AG08396 (cell line): ENCODE measurements at places on chromosomes 5 and 9.

DNA sequence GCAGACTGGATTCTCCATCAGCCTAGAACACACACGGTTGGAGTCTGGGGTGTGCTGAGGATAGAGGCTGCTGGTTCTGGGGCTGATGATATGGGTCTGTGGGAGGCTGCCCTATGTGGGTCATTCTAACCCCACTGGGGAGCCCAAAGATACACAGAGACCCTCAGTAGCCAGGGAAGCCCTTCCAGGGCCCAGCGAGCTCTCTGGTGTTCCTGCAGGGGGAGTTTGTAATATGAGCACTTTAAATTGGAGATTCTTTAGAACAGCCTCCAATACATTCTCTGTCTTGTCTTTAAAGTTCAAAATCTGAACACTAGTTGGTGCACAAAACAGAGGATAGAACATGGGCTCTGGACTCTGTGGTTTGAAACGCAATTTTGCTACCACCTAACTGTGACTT is 2.4 kb downstream of the ACTL7A start:
- DNase-seq = no peak

GRCh38 chr9:34027845-34028574 is 20.7 kb downstream of the UBAP2 start:
- no peak for DNase-seq

DNA sequence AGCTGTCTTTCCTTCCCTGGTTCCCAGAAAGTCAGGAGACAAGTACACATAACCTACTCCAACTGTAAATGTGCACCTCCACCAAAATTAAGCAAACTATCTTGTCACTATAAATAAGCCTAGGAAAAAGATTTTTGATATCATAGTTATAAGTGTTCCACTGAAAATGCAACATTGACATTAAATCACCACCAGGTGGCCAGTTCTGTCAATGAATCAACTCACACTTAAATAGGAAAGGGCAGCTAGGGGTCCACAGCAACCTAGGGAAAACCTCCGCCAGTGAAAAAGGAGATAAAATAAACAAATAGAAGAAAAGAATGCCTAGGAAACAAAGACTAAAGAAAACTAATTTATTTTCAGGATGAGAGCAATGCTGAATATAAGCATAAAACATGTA is 243.0 kb upstream of the PTPRD start:
- DNase-seq = no peak

DNA sequence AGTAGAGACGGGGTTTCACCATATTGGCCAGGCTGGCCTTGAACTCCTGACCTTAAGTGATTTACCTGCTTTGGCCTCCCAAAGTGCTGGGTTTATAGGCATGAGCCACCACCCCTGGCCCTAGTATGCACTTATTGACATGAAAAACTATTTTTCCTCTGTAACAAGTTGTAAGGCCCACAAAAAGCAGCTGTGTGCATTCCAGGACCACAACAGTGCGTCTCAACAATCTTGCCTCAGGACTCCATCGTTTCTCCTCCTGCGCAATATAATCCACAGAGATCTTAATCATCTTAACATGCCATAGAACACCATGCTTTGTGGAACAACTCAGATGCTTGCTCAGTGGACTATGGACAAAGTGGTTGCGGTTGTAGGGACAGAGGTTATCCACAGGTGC is 10.2 kb downstream of the OR2V1 start:
- DNase-seq = no peak

DNA sequence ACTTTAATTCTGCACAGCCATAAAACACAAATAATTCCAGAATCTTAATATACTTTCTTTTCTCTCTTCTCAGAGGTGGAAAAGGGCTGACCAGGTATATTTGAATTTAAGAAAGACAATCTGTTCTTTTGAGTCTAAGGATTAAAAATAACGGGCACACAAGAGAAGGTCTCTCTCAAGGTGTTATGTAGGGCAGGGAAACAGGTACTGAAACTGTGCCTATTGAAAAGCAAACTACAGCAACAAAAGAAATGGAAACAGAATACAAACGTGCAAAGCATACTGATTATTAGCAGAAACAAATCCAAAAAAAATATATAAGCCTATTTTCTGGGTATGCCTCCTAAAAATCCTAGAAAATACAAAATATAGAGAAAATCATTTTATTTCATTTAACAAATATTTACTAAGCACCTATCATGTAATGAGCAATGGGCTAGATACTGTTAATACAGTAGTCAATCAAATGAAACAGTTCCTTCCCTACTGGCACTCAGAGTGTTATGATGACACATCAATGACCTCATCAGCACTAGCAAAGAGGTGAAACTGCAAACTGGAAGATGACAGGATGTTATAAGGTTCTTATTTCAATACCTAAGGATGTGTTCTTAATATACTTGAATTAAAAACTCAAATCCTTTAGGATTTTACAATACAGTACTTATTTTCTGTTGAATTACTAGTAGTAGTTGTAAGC is 87.7 kb downstream of the AUH start:
- peak; percentile 13 for DNase-seq

DNA sequence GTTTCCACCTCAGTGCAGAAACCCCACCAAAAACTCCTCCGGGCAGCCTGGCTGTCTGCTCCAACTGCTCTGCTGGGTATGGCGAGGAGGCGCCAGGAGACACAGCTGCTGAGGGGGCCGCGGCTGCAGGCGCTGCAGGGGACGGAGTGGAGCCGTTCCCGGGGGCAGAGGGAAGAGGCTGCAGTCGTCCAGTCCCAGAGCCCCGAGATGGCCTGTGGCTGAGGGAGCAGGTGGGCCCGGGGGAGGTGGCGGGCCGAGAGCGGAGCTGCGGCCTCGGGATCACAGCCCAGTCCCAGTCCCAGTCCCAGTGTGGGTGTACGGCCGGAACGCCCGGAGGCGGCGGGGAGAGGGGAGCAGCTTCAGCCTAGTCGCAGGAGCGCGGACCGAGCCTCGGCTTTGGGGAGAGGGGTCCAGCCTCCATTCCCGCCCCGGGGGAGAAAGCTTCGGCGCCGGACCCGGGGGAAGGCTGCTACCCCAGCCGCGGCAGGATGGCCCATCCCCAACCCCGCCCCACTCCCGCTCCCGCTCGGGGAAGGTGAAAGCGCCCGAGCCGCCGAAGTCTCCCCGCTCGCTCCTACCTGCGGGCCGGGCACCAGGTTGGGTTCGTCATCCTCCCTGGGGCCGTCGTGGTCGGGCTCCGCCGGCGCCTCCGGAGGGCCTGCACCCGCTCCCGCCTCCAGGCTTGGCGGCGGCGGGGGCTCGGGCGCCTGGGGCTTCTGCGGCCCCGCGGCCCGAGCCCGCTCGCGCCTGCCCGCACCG is 513 bp downstream of the FAM193B start:
- peak; percentile 71 for DNase-seq

DNA sequence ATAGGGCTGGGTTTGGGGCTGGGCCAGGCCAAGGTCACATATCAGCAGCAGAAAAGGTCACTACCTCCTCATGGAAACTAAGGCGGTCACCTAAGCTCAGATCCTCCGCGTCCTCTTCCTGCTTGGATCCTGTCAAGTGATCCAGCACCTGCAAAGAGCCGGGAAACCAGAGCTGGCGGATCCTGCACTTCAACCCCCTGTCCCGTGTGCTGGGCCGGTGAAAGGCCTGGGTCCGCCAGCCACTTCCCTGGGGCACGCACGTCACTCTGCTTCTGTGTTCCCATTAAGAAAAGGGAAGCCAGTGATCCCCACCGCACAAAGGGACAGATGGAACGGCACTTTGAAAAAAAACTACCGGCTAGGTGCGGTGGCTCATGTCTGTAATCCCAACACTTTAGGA is 61.3 kb upstream of the STXBP1 start:
- no peak for DNase-seq

GRCh38 chr5:163463063-163463435 is 2.6 kb downstream of the HMMR start:
- DNase-seq = no peak

- no peak for DNase-seq
Measured at GRCh38 chr5:124643336-124643735, 103.1 kb downstream of the ZNF608 start.

GRCh38 chr5:57745700-57746651 is 263.4 kb upstream of the ACTBL2 start:
- DNase-seq = no peak

DNA sequence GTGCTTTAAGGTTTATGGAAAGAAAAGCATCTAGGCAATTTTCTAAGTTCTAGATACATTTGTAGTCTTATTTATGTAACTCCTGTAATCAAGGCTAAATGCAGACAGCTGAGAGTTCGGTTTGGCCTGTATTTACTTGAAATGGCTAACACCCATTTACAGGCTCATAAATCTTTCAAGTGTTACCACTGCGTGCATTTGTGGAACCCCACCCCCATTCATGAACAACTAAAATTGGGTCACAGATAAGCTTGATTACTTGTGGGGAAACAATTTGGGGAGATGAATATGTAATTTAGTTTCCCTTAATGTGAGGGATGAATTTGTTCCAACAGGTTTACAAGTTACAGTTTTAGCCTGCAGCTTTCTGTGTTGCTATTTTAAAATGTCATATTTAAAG is 360.6 kb downstream of the ARRDC3 start:
- no peak for DNase-seq

GRCh38 chr9:76359365-76359764 is 34.9 kb downstream of the RFK start:
- DNase-seq = no peak

DNA sequence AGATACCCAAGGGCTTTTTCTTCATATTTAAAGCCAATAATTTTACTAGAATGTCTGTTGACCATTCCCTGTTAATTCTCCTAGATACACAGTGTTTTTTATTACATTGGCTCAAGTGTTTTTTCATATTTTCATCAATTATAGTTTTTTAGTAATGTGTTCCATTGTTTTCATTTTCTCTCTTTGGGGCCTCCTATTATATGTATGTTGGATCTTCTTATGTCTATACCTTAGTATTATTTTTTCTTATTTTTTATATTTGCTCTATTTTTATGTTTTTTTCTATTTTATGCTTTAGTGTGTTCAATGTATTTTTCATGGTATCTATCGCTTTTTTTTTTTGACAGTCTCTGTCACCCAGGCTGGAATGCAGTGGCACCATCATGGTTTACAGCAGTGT is 7.5 kb downstream of the KIAA1958 start:
- no peak for DNase-seq

GRCh38 chr5:124467745-124468144 is 278.7 kb downstream of the ZNF608 start:
- DNase-seq = no peak

GRCh38 chr9:134435550-134436378 is 109.5 kb downstream of the RXRA start:
- no peak for DNase-seq

- no peak for DNase-seq
Measured at GRCh38 chr5:179427676-179428056, 82.4 kb upstream of the ADAMTS2 start.

- no peak for DNase-seq
Measured at GRCh38 chr9:20604562-20604961, 17.7 kb downstream of the MLLT3 start.

DNA sequence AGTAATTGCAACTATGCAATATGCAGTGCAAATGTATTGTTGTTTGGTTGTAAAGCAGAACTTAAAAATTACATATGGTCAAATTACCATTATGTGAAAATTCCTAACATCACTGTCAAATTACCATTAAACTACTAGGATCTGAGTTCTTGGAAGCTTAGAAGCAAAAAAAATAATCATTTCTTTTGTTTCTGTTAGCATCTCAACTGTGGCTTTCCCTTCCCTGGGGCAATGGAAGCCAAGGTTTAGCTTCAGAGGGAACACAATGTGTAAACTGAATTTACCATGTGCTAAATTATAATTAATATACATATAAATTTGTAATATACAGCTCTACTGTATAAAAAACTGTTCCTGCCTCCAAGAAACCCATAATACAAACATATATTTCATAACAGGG is 159.4 kb downstream of the GNAQ start:
- DNase-seq = no peak

DNA sequence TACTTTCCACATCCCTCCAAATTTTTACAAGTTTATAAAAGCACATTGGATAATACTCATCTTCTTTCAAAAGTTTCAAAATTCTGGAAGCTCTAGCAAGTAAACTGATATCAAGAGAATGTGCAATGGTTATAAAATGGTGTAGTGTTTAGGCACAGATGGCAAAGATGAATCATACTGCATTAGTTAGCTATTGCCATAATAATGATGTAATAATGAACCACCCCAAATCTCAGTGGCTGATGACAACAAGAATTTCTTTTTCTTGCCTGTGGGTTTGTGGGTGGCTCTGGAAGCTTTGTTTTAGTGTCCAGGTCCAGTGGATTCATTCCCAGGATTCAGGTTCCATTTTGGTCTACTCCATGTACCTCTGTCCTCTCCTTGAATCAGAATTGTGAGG is 319.0 kb downstream of the BRINP1 start:
- no peak for DNase-seq

- DNase-seq = peak; percentile 80
Measured at GRCh38 chr5:173454736-173455598, 126.8 kb upstream of the STC2 start.

DNA sequence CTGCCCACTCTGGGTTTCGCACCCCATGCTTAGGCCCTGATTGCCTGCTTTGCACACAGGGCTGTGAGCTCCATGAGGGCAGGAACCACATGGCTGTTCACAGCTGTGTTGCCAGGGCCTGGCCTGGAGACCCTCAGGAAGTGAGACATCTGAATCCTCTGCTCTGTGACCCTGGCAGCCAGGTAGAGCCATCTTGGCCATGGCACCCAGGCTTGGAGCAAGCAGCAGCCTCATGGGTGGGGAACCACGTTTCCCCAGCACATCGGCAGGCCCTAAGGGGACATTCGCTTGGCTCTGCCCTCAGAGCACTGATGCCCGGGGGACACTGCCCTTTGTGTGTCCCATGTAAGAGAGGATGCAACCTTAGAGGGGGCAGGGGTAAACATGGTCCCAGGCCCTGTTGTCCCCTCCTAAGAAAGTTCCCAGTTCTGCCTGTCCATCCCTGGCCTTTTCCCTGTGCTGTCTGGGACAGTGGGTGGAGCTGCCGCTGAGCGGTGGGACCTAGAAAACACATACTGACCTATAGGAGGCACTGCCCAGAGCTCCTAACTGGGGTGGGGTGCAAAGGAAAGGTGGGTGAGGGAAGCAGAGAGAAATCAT is 144.1 kb upstream of the IER5L start:
- DNase-seq = no peak

DNA sequence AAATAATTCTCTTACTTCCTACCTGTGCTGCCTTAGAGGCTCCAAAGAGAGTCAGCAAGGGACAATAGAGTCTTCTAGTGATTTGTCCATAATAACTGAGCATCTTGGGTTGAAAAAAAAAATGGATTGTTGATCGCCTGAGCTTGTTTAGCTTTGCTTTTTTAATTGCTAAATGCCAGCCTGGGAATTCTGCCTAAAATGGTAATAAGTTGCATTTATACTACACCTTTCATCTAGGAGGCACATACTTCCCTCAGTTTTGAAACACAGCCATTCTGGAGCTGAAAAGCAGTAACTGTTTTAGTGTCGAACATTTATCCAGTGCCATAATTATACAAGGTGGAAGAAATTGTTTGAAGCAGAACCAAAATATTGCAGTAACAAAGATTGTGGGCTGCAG is 421.3 kb downstream of the CAAP1 start:
- no peak for DNase-seq

GRCh38 chr5:166401391-166401790 is 1890.1 kb upstream of the WWC1 start:
- DNase-seq = no peak
